ENCODE measurements at places on chromosomes 2 and 18.

GRCh38 chr2:120429586-120430500 lies 83.9 kb downstream of the INHBB start:
- peak; percentile 60 for DNase-seq

DNA sequence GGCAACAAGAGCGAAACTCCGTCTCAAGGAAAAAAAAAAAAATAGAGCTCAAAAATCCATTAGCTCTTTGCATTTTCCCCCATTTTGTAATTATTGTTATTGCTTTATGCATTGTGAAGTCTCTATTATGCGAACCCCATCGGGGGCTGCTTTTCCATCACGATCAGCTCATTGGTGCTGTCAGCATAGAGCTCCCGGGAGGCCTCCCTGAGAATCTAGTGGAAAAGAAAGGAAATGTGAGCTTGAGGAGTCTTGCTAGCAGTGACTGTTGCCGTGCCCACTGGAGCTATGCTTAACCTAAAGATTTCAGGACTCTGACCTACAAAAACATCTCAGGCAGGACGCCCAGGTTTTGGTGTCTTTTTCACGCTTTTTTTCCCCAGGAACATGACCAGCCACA lies 102.6 kb upstream of the NDUFV2 start:
- no peak for DNase-seq

DNA sequence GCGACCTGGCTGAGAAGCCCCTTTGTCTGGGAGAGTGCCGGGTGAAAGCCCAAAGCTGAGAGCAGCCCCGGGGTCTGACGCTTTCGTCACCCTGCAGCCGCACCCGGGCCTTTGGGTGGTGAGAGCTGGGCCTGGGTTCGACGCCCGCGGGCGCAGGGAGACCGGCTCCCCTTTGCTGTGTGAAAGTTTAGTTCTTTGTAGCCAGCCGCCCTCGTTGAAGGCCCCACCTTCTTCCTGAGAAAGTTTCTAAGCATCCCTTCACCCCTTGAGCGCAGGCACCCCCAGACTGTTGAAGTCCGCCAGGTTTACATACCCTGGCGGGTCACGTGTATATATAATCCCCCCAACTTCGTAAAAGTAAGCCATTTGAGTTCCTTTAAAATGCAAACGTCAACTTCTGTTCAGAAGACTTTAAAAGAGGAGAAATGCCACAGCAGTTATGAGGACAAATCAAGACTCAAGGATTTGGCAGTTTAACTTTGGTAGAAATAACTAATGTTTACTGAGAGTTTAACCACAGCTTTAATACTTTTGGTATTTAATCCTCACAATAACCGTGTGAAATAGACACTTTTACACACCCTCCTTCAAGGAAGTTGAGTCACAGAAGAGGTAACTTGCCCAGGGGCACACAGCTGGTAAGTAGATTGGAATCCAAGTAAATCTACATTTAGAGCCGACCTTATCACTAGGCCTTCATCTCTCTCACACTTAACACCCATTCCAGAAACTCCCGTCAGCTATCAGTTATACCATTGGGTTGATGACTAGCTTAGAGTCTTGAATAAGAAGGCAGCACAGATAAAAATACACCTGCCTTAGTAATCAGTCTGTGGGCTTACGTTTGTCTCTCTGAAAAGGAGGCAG lies 1.1 kb upstream of the MBOAT2 start:
- DNase-seq = peak; percentile 43

DNA sequence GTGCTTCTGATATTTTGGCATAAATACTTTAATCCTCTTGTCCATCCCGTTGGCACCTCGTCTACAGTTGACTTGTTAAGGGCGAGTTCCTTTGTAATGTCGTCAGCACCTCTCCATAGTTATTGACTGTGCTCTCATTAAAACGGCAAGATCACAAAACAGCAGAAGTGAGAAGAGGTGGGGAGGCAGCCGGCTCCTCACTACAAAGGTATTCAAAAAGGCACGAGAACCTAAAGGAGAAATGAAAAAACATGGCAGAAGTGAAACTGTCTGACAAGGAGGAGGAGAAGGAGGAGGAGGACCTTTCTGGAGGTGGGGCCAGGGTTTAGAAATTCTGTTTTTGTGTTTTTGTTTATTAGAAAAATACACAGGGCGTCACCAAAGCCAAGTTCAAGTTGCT lies 235.6 kb downstream of the BCL11A start:
- no peak for DNase-seq

DNA sequence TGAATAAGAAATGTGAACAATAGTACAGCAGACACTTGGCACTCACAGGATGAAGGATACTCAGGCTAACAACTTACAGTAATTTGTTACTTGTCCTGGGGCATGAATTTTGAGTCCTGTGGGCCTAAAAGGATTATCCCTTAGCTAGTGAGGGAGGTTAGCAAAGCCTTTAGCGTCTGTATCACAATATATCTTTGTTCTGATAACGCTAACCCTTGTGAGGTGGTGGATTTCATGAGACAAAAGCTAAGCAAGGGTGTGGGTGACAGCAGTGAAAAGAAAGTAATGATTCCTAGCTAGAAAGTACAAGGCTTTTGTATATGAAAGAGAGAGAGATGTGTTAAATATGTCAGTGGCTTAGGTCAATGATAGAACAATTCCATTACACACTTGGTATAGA lies 46.8 kb upstream of the TTC21B start:
- no peak for DNase-seq

DNA sequence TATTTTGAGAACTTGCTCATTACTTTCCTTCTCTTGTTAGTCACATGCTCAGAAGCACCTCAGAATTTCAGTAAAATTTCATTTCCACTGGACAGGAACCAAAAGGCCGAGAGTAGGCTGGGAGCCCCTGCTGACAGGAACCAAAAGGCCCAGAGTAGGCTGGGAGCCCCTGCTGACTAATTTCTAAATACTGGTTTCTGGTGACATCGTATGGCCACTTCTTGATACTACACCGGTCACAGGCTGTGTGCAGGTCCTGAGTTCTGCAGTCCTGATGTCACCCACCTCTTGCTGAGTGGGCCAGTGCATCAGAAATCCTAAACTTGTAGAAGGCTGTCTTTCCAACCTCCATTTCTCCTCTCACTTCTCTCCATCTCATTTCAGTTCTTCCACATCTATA lies 17.7 kb upstream of the EN1 start:
- DNase-seq = peak; percentile 72

GRCh38 chr2:240836781-240837467 lies 16.9 kb upstream of the KIF1A start:
- no peak for DNase-seq

DNA sequence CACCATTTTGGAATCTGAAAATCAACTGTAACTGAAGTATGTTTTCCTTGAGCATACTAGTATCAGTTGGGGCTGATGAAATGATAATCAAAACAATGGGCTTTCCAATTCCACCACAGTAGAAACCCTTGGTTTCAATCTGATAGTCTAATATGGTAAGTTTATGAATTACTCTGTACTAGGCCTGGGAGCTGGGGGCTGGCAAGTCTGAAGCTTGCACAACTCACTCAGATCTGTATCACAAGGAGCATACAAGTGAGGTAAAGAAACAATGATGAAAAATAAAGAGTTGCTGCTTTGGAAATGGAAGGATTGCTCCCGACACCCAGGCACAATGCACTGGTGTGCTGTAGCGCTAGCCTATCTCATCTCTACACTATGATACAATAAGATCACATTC lies 19.4 kb downstream of the ZEB2 start:
- DNase-seq = no peak

DNA sequence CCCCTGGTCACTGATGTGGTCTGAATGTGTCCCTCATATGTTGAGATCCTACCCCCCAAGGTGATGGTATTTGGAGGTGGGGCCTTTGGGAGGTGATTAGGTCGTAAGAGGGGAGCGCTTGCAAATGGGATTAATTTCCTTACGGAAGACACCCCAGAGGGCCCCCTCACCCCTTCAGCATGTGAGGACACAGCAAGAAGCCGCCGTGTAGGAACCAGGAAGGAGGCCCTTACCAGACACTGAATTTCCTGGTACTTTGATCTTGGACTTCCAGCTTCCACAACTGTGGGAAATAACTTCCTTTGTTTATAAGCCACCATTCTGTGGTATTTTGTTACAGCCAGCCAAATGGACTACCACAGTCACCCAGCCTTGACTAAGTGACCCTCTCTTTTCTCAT lies 35.9 kb downstream of the NCK2 start:
- DNase-seq = no peak

- DNase-seq = no peak
Observed at GRCh38 chr2:221125691-221126090, 446.4 kb downstream of the EPHA4 start.

DNA sequence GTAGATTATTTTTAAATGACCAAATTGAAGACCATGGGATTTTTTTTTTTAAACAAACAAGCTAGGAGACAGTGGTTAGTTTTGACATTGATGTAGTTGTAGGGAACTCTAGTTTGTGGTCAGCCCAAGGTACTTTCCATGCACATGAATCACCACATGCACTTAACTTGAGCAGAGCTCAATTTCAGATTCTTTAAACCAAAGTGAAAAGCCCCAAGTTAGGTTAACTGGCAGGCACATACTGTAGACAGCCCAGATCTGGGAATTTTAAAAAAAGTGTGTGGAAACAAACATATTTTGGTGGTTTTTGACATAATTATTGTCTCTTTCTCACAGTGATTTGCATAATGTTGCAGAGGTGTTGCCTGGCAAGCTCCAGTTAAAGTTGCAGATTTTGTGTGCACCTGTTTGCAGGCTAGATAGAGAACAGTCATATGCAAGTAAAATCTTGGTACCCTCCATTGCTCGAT lies 88.4 kb downstream of the BCL2L11 start:
- no peak for DNase-seq

GRCh38 chr2:181312515-181312927 lies 144.7 kb upstream of the ITGA4 start:
- no peak for DNase-seq

- peak; percentile 85 for DNase-seq
Observed at GRCh38 chr2:216107760-216108159, 1.4 kb upstream of the XRCC5 start.

GRCh38 chr2:38557981-38558380 lies 44.7 kb downstream of the HNRNPLL start:
- DNase-seq = no peak

All from ELF-1 (cell line).